ENCODE measurements at places on chromosomes 12 and 14.
A peak's percentile ranks its signal among the peaks of the same experiment; 100 is the strongest.

- DNase-seq = peak; percentile 37
Measured at GRCh38 chr12:54300732-54301427, at the start of gene NFE2. Gene NFE2 (minus strand): TSS chr12:54301015. CDS start chr12:54295248, 5,767 bp downstream.

GRCh38 chr14:24189460-24189859 is 844 bp upstream of the IPO4 start:
- DNase-seq = no peak

- peak; percentile 18 for DNase-seq
Measured at GRCh38 chr12:68119724-68120211, 39.8 kb downstream of the IFNG start.

DNA sequence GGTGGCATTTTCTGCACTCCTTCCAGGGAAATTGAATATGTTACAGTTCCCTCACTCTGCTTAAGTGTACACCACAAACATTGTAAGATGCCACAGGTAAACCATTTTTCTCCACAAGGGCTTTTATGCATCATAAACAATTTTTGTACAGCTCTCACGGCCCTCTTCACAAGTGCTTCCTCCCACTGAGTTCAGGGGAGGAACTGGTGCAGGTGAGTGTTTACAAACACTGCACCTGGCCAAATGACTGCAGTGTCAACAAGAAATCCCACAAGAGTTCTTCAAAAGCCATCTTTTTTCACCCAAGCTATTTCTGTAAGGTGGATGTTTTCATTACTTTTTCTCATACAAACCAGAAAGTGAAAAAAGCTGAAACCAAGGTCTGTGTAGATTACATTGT is 973.2 kb downstream of the AACS start:
- no peak for DNase-seq

DNA sequence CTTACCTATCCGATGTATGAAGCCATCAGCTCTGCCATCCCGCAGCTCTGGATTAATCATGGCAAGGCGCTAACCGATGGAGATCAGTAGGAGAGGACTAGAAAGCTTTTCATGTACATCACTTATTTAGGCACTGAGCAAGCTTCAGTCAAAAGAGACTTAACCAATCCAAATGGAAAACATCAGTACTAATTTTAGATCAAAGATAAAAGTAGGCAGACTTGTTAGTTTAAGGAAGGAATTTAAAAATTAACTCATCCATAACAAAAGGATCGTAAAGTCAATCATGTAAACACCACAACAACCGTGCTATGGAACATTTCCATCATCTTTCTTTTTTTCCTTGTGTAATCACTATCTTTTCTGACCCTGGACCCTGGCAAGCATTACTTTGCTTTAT is at the start of gene CLEC2A:
Gene CLEC2A, minus strand, starts transcription at position 101 of the 400 bp plus-strand sequence. Its CDS starts 41 bp downstream, at position 60.
- no peak for DNase-seq

- no peak for DNase-seq
Measured at GRCh38 chr12:64006211-64006825, 161.8 kb downstream of the SRGAP1 start.

- DNase-seq = no peak
Measured at GRCh38 chr14:87940382-87940781, 52.6 kb downstream of the GALC start.

DNA sequence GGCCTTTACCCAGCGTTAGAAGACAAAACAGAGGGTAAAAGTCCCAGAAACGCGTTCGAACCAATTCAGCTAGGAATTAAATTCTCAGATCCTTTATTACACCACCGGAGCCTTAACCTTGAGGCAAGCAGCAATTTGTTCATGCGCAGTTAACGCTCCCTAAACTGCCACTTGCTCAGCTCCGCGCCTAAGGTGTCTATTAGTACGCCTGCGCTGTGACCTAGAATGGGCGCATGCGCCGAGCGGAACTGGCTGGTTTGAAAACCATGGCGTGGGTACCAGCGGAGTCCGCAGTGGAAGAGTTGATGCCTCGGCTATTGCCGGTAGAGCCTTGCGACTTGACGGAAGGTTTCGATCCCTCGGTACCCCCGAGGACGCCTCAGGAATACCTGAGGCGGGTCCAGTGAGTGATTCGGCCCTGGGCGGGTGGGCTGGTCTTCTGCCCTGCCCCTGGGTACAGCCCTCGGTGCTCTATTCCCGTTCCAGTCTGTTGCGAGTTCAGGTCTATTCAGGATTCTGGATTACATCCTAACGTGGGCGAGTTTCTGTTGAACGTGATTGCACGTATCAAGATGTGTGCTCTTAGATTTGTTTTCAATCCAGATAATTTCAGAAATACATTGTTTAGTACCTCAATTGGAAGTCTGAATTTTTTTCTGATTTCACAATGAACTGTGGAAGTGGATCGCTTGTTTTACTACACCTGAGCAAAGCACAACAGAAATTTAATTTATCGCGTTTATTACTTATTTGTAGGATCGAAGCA is at the start of gene GEMIN2:
Gene GEMIN2, plus strand, starts transcription at position 251 of the 766 bp plus-strand sequence. Its CDS starts 16 bp downstream, at position 267.
- peak; percentile 94 for DNase-seq

DNA sequence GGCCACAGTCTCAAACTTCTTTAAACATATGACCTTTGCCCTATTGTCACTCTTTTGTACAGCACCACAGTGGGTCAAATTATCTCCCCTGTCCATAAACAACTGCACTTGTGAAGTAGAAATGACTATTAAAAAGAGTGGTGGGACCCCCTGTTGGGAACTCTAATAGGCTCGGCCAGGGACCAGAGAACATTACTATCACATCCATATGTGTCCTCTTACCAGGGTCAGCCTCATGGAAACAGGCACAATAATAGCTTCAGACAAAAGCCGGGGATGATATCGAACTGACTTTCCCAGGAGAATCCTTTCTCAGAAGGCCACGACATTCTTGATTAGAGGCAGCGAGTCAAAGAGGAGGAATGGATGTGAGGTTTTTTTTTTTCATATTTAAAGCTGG is 96.6 kb downstream of the NKX2-1 start:
- no peak for DNase-seq

GRCh38 chr14:79098324-79098723 is 928.2 kb downstream of the NRXN3 start:
- DNase-seq = no peak

DNA sequence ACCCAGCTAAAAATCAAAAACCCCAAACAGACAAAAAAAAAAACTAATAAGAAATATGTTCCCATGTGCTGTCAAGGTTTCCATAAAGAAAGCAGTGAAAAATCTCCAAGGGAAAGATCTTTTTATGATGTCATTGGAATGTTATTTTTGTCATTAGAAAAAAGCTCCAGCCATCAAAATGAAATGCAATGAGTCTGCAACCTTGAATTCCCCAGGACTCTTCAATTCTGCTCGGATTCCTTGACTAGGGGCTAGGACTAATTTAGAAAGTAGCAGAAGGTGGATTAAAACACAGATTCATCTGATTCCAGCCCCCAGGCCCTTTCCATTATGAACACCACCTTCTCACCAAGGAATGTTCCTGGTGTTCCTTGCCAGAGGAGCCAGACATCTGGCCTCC is 6.0 kb upstream of the PCNX1 start:
- no peak for DNase-seq

DNA sequence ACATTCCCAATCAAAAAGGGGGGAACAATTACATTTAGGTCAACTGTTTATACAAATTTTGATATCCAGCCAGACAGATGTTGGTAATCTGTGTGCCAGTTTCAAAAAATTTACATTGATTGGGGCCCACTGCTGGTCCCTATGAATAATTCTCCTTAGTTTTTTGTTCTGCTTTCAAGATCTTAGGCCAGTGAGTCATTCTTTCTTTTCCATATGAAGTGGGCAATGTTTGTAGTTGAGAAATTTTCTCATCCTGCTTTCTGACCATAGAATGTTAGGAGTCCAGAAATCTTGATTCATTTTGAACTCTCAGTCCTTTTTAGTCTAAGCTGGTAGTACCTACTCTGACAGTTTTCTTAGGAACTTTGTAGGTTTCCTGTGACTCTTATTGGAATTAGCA is 244.3 kb downstream of the DIO2 start:
- DNase-seq = no peak

GRCh38 chr12:78146365-78146772 is 315.7 kb downstream of the NAV3 start:
- no peak for DNase-seq

DNA sequence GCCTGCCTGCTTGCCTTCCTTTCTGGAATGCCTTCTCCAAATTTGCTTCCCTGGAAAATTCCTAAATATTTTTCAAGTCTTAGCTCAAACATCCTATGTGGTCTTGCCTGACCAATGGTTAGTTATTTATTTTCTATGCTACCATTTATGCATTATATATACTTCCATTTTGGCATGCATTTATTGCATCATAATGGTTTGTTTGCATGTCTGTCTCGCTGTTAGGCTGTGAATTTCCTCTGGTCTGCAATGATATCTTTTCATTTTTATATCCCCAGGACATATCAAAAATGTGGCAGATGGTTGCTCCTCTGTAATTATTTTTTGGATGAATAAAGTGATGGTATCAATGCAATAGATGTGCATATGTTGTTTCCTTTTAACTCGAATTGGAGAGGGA is 30.5 kb downstream of the ATL1 start:
- no peak for DNase-seq

DNA sequence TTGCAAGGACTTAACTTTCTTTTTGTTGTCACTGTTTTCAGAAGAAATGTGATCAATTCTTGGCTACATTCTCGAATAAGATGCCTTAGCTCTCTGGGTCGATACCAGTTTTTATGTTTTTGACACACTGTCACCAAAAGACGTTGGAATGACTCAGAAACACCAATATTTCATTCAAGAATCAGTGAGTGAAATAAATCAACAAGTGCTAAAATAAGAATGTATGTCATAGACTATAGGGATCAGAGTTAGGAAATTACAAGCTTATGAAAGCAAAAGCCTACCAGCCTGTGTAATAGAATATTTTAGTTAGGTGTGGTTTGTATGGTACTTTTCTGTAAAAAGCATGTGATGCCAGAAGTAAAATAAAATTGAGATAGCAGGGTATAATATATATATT is 17.8 kb downstream of the PPHLN1 start:
- DNase-seq = no peak

GRCh38 chr12:128326406-128326805 is 59.4 kb downstream of the TMEM132C start:
- no peak for DNase-seq

GRCh38 chr12:108495054-108495453 is 20.0 kb upstream of the FICD start:
- DNase-seq = peak; percentile 8

GRCh38 chr14:92729634-92730358 is 18.6 kb downstream of the LGMN start:
- DNase-seq = no peak

DNA sequence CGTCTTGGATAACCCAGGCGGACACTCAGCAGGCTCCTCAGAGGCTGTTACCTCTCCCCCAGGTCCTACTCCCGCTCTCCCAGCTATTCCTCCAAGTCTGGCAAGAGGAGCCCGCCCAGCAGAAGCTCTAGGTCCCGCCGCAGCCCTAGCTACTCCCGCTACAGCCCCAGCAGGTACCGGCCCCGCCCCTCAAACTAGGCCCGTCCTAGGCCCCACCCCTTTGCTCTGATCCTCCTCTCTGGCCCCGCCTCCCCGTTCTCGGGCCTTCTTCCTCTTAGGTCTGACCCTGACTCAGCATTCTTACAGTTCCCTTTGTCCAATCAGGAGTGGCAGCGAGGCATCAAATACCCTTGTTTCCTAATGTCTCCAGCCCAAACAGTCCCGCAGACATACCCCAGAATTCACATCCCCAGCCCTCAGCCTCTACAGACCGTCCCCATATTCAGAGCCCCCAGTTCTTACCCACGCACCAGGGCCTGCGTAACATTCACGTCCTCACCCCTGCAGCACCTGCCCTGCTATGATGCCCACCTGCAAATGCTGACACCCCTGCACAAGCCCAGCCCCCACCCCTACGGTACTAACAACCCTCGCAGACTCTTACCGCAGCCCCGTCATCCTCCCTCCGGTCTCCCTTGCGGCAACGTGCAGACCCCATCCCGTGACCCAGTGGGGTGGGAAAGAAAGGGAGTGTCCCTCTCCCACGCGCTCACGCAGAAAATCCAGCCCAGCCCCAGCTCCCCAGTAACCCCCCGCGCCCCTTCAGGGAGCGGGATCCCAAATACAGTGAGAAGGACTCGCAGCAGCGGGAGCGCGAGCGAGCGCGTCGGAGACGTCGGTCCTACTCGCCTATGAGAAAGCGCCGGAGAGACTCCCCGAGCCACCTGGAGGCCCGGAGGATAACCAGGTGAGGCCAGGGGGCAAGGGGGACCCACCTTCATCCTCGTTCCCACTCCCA is 25.0 kb upstream of the HSPB8 start:
- DNase-seq = no peak

DNA sequence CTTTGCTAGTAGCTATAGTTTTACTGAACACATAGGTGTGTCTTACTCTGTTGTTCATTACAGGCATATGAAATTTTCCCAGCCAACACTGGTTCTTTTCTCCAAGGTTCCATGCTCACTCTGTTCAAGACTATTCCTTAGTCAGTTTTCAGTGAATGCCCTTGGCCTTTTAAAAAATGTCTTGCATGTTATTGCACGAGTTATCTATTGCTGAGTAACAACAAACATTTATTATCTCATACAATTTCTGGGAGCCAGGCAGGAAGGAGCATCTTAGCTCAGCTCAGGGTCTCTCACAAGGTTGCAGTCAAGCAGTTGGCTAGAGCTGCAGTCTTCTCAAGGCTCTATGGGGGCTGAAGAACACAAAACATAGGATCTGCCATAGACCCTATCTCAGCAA is 223.5 kb downstream of the BTG1 start:
- no peak for DNase-seq

DNA sequence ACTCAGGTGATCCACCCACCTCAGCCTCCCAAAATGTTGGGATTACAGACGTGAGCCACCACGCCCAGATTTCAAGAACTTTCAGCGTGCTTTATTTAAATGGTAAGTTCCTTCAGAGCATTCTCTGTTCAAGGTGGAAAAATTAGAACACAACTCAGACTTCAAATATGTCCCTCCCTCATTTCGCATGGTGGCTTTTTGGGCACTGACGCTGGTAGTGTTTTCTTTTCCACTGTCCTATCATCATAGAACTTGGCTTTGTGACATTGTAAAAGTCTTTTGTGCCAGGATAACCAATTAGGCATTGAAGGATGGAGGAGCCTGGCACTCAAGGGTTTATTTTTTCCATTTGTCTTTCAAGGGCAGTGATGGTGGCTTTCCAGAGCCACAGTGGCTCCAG is 190.8 kb downstream of the NUAK1 start:
- no peak for DNase-seq

DNA sequence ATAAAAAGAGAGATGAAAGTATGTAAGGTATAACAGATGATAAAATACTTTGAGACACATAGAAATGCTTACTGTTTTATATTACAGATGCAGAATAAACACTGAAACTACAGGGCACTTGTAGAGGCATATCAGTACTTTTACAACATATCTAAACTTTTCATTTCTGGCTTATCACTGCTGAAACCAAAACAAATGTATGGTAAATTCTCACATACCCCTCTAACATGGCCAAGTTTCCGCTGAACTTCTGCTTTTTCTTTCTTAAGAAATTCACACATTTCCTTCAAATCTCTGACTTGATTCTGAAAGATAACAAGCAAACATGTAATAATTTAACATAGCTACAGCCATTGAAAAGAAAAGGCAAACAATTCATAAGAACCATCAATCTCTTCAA is 33.3 kb upstream of the C12orf50 start:
- DNase-seq = no peak

- DNase-seq = no peak
Measured at GRCh38 chr12:1644534-1645438, 15.8 kb downstream of the WNT5B start.

All from CD4-positive, alpha-beta memory T cell (primary cell).